Stimulated activated CD8-positive, alpha-beta memory T cell treated with anti-CD3 and anti-CD28 coated beads, Interleukin-7, amount 100 ng/mL, for 48 hours (primary cell): ENCODE measurements at places on chromosomes 3 and 15.

DNA sequence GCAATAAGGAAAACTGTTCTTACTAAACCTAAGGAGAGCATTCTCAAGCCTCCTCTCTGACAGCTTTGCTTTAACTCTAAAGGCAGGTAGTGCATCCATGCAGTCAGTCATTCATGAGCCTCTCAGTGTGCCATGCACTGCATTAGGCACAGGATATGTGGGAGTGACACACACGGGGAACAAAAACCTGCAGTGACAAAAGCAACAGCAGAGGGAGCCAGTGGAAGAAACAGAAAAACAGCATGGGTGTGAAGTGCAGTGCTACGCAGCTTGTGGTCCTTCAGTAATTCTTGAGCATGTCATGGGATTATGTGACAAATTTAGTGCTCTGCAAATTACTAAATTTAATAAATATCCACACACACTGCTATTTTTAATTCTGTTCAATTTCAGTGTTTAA is 230.7 kb downstream of the BBX start:
- no peak for DNase-seq

- DNase-seq: no peak
Observed at GRCh38 chr15:72184165-72184811, 13.3 kb downstream of the GRAMD2A start.

DNA sequence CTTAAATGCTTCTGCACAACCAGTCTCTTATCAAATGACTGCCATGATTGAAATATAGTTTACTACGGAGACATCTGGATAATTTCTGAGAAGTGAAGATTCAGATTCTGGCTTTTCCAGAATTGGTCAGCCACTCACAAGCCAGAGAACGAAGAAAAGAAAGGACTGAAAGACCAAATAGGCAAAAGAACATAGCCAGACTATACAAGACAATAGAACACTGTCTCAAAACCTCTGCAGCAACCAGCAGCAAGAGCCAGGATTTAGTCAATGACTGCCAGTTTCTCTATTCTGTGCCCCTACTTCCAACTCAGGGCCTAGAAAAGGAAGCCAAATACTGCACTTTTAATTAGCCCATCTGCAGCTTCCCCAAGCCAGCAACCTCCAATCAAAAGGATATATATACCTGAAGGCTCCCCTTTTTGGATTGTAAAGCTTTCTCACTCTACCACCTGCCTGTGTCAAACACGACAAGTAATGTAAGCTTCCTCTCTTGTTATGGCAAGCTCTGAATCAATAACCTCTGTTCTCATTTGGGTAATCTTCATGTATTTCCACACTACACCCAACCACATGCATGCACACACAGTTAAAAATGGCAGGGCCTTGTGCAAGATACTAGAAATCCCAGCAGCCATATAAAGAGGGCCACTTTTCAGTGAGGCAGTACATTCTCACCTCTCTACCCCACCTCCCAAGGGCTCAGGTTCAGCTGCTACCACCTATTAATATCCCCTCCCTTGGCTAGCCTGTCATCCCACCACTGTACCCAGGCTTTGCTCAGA is 97.1 kb downstream of the ERC2 start:
- DNase-seq: no peak

- no peak for DNase-seq
Observed at GRCh38 chr15:31016446-31016915, 25.1 kb upstream of the MTMR10 start.

GRCh38 chr3:44883213-44883955 is 9.0 kb downstream of the TGM4 start:
- no peak for DNase-seq

DNA sequence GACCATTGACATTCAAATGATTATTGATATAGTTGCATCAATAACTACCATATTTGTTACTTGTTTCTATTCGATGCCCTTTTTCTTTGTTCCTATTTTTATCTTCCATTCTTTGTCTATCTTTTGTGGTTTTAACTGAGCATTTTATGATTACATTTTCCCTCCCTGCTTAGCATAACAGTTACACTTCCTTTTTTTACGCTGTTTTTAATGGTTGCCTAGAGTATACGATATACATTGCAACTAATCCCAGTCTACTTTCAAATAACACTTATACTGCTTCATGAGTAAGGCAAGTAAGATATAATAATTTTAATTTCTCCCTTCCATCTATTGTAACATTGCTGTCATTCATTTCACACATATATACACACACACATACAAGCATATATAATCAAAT is 26.3 kb downstream of the COL6A6 start:
- DNase-seq: no peak

DNA sequence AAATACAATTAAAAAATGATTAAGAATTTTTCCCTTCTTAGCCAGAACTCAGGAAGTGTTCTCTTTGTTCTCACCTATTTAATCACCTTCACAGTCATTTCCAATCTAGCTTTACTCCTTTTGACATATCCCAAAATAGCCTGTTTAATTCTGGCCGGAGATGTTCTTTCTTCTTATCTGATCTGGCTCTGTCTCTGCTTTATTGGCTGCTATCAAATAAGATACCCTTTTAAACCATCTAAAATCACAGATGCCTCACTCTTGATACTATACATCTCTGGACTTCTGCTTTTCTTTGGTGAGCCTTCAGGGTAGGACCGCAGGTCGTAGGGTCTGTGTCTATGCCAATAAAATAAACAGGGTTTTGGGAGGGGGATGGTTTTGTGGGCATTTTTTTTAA is 319.2 kb upstream of the SEMA6D start:
- DNase-seq: no peak

GRCh38 chr3:48215466-48215865 is 7.8 kb upstream of the CAMP start:
- DNase-seq: no peak

- no peak for DNase-seq
Observed at GRCh38 chr3:133924041-133924440, 28.4 kb upstream of the RAB6B start.

GRCh38 chr3:59600631-59601030 is 550.8 kb upstream of the CFAP20DC start:
- DNase-seq: no peak

GRCh38 chr3:22039161-22039560 is 288.2 kb upstream of the ZNF385D start:
- no peak for DNase-seq

GRCh38 chr3:117137065-117137464 is 427.5 kb downstream of the TUSC7 start:
- DNase-seq: no peak

DNA sequence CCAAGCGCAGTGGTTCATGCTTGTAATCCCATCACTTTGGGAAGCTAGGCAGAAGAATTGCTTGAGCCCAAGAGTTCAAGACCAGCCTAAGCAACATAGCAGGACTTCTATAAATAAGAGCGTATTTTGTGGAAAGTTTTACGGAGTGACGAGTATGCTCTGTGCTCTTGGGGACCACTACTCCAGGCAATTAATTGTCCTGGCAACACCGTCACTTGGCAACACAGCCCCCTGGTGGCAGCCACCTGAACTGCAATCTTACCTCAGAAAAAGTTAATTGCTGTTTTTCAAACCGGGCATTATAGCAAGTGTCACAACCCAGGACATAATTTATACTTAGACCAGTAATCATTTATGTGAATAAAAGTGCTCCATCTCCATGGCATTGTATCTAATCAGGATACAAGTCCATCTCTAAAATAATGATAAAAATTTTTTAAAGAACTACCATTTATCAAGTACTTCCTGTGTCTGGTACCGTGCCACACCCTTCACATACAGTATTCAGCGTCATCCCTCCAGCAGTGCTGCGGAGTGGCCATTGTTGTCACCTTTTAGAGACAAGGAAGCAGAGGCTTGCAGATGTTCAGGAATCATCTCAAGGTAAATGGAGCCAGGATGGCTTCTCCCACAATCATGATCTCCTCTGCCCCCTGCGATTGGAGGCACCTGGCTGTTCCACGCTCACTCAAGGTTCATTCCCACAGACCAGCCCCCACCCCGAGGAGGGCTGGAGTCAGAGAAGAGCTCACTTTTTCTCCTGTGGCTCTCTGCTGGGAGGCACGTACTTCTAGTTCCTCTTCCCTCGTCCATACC is 34.5 kb downstream of the PLA2G4D start:
- DNase-seq: peak; percentile 42

DNA sequence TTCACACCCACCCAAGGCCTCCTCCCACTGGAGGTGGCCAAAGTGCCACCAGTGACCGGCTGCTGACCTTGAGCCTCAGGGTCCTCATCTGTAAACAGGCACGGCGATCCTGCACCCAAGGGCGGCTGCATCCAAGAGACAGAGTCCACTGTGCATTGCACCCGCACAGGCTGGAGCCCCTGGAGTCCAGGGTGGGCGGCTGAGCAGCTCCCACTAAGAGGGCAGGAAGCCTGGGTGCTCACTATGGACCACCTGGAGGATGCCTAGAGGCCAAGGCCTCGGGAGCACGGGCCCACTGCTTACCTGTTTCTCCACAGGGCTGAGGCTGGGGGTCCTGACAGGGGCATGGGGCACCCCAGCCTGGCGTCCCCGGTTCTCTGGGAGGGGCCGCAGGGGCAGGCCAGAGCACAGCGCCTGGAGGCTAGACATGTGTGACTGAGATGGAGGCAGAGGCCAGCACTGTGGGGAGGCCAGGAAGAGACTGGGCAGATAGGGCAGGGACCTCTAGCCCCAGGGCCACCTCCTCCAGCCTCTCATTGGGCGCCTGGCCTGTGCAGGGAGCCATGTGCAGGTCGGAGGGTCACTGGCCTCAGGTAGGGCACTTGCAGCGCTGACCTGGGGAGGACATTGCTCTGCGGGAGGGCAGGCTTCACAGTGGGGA is at the start of gene UROC1:
Gene UROC1, minus strand, starts transcription at position 483 of the 661 bp plus-strand sequence. Its CDS starts 54 bp downstream, at position 429.
- DNase-seq: no peak

GRCh38 chr3:189567322-189567721 is 63.9 kb upstream of the TP63 start:
- no peak for DNase-seq

DNA sequence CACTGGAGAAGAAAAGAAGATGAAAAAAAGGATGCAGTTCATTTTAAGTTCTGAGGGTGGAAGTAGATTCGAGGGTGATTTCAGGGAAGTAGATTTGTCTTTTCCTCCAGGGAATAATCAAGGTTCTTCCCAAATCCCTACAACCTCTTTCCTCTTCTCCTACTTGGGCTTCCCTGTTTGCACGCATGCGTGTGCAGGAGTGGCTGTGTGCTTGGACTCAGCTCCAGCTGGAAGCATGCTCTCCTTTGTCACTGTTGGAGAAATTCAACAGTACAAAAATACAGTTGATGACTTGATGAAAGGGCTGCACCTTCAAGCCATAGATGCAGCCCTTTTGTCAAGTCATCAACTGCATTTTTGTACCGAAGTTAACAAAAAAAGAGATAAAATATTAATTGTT is 3.8 kb downstream of the OR5K2 start:
- no peak for DNase-seq

DNA sequence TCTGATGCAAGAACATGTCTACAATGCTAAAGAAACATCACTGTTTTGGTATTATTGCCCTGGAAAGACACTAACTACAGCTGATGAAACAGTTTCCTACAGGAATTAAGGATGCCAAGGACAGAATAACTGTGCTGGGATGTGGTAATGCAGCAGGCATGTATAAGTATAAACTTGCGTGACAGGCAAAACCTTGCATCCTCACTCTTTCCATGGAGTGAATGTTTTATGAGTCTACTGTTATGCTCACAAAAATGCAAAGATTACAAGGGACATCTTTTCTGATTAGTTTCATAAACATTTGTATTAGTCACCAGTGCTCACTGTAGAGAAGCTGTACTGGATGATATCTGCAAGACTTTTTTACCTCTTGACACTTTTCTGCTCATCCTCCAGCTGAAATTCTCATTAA is 143.6 kb downstream of the NAALADL2 start:
- no peak for DNase-seq

GRCh38 chr3:48367201-48367600 is 4.8 kb upstream of the FBXW12 start:
- DNase-seq: no peak

DNA sequence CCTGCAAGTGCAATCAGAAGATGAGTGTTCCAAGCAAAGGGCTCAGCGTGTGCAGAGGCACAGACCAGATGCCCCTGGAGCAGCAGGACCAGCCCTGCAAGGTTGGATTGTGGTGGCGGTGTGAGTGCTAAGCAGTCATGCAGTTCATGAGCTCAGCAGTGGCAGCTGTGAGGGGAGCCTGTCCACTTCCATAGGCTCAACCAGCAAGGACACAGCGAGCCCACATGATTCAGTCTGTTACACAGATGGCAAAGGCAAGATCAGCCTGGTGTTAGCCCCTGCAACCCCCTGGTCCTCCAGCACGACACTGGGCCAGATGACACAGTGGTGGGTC is 95.9 kb upstream of the PRR23E start:
- DNase-seq: no peak

DNA sequence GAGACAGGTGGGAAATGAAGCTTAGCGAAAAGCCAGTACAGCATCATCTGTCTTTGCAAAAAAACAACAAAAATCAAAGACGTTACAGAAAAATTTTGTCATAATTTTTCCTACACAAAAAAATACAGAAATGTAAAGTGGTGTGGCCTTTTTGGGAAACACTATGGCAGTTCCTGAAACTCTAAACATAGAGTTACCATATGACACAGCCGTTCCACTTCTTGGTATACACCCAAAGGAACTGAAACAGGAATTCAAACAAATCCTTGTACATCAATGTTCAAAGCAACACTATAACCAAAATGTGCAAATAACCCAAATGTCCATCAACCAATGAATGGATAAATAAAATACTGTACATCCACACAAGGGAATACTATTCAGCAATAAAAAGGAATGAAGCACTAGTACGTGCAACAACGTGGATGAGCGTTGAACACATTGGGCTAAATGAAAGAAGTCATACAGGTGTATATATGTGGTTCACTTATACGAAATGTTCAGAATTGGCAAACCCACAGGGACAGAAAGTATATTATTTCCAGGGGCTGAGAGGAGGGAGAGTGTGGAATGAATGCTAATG is 46.8 kb downstream of the GLB1 start:
- no peak for DNase-seq

- no peak for DNase-seq
Observed at GRCh38 chr3:2684046-2684445, 426.1 kb downstream of the IL5RA start.

GRCh38 chr3:127484601-127485388 is 105.7 kb downstream of the TPRA1 start:
- DNase-seq: peak; percentile 47

GRCh38 chr15:25863111-25863967 is at the start of gene ATP10A:
ATP10A (minus strand) TSS chr15:25863327; CDS start chr15:25863096, 231 bp downstream.
- peak; percentile 34 for DNase-seq

GRCh38 chr3:150543531-150543930 is 2.8 kb downstream of the SERP1 start:
- no peak for DNase-seq

DNA sequence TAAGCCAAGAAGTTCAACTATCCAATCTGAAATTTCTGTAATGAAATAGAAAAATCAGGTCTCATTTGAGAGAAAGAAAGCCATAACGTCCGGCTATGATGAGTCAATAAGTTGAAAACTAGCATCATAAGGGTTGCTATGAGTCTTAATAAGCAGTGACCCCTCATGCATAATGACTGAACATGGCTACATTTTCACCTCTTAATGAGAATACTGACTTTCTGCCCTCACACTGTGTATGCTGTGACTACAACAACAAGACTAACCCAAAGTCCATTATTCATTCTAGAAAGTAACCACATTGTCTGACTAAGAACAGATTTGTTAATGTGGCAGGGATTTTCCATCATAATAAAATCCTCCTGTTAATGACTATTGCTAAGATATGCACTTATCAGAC is 884.0 kb upstream of the CADM2 start:
- DNase-seq: no peak

GRCh38 chr15:66169023-66169422 is 84.5 kb downstream of the MEGF11 start:
- no peak for DNase-seq

GRCh38 chr3:196220587-196220986 is 4.3 kb downstream of the SLC51A start:
- no peak for DNase-seq
